ENCODE measurements at places on chromosomes 2 and 18.

- DNase-seq = no peak
These were observed 202.7 kb upstream of the CCDC68 start for GRCh38 chr18:55161916-55162315.

DNA sequence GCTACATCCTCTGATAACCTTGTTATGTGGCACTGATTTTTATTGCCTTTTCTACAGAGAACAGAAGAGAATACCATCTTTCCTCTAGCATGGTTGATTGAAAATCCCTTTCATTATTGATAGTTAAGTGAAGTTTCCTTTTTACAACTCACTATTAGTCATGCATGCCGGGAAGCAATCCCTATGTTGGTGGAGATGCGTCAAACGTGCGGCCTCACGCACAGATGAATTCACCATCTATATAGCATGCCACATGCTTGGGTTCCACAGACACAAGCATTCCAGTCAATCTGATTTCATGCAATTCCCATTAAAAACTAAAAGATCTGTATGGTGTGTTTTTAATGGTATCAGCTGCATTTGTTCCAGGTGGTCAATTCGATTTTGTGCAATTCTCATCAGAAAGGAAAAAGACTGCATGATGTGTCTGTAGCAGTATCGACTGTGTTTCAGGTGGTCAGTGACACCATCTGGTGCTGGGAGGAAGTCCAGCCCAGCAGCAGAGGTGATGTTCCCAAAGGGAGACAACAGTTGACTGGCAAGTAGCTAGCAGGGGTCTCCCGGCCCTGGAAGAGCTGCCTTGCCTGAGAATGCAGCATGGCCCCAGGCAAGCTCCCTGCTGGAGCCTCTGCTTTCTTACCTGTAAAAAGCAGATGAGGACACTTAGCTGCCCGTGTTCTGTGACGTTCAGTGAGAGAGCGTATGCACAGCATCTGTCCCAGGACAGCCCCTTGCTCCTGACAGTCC, 151.3 kb upstream of the NCK2 start:
- no peak for DNase-seq

- DNase-seq = peak; percentile 47
These were observed 100.2 kb downstream of the CRIM1 start for GRCh38 chr2:36455788-36456187.

- peak; percentile 39 for DNase-seq
These were observed 138.4 kb downstream of the OTX1 start for GRCh38 chr2:63189026-63189425.

DNA sequence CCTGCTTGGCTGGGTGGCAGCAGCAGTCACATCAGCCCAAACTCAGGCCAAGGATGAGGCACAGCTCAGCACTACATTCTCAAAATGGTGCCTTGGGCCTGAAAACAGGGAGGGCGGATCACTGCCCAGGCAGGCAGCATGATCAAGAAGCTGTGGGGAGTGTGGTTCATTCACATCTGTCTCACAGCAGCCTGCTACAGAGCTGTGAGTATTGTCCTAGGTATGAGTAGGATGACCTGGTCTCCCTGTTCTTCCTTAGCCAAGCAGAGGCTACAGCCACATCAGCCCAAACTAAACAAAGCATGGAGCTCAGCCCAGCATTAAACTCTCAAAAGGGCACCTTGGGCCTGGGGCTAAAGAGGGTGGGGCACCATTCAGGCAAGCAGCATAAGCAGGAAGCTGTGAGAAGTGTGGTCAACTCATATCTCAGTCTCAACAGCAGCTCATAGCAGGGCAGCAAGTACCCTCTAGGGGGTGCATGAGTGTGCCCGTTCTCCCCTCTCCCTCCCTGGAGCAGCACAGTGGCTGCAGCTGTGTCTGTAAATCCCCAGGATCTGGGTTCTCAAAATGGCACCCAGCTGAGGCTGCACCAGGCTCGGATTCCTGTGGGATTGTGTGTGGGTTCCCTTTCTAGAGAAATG, 139.6 kb downstream of the TRABD2A start:
- peak; percentile 8 for DNase-seq

- DNase-seq = no peak
These were observed 55.0 kb downstream of the ARHGAP25 start for GRCh38 chr2:68789603-68790002.

DNA sequence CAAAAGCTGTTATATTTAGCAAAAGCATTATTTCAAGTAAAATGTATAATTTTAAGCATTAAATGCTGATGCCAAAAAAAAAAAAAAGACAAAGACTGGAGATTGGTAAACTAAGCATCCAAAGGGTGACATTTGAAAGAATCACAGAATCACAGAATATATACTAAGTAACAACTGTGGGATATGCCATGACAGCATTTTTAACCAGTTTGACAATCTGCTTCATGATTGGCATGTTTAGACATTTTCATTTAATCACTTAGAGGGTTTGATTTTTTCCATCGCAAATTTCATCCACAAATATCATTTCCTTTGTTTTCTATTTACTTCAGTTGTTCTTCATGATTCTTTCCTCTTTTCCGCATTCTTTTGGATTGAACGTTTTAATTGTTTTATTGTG, 66.9 kb upstream of the TMEM18 start:
- no peak for DNase-seq

- DNase-seq = no peak
These were observed 72.7 kb upstream of the GLS start for GRCh38 chr2:190807886-190808285.

- DNase-seq = no peak
These were observed 1.5 kb downstream of the XRCC5 start for GRCh38 chr2:216110620-216111019.

- peak; percentile 49 for DNase-seq
These were observed 98.4 kb upstream of the NEUROD1 start for GRCh38 chr2:181778621-181779201.

- DNase-seq = no peak
These were observed 21.2 kb downstream of the GORASP2 start for GRCh38 chr2:170950221-170950761.

GRCh38 chr2:152743002-152743401, 24.6 kb downstream of the ARL6IP6 start:
- peak; percentile 11 for DNase-seq

DNA sequence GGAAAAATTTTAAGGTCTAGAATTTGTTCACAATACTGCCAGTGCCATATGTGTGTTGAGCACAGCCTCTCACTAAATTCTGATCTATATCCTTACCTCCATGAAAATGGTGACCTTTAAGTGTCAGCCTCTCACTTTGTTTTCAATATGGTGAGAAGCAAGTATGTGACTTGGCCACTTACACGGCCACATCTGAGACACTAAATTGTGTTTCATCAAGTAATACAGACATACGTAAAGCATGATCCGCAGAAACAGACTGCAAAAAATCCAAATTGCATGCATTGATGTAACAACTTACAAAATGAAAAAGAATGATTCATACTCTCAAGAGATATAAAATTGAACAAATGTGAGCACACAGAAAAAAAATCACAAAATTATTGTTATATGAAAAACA, 55.2 kb upstream of the UGP2 start:
- no peak for DNase-seq

DNA sequence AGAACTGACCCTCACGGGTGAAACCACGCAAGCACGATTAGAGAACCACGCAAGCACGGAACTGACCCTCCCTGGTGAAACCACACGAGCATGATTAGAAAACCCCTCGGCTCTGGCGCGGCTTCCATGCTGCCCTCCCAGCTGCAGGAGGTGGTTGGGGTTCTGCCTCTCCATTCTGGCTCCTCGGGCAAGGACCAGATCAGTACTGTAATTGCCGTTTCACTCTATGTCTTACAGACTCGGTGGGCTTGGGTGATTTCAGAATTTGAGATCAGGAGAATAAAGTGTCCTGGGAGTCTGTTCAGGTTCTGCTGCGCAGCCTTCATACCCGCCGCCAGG, 58.3 kb upstream of the KCNG2 start:
- DNase-seq = no peak

DNA sequence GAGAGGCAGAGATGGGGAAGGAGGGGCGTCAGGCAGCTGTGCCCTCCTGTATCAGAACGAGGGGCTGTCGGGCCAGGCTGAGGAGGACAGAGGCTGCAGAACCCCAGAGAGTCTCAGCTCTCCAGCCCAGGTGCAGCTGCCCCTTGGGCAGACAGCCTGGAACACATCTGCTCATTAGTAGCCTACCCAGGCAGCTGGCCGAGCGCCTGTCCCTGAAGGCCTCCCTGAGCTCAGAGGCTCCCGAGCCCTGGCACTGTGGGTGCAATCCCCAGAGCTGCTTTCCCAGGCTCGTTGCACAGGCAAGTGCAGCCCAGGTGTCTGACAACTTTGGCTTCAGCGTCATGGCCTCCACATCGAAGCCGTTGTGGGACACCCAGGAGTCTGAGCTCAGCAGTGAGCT, 13.1 kb upstream of the TMEM185B start:
- DNase-seq = no peak

- no peak for DNase-seq
These were observed 46.8 kb downstream of the MRPS5 start for GRCh38 chr2:95074663-95075439.

DNA sequence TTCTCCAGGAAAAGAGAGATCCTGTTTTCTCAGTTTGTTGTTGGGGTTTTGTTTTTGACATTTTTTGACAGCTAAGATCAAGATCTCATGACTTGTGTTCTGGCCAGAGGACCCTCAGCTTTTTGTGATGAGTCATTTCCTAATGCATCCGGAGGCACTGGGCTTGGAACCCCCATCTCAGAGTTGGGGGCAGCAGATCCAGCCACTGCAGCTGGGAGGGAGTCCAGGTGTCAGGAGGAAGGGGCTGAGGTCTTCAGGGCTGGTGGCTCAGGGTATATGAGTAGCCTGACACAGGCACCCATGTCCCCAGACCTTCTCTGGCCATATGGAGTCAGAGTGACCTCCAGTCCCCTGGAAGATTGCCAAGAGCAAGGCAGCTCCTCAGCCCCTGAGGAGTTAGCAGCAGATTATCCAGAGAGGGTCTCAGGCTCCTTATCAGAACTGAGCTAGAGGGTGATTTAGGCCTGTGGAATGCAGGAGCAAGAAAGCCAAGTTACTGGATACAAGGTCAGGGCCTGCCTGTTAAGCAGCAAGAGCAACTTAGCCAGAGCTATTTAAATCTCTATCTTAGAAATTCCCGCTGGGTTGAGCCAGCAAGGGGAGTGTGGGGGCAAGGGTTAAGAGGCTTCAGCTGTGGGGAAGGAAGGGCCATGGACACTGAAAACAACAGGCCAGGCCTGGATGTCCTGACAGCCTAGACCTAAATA, 62.4 kb downstream of the TANC1 start:
- DNase-seq = peak; percentile 94

Data from endothelial cell of umbilical vein (primary cell).